Suppressor macrophage treated with lipopolysaccharide for 4 hours (primary cell): ENCODE measurements at places on chromosomes 16 and 17.
A peak's percentile ranks its signal among the peaks of the same experiment; 100 is the strongest.

- DNase-seq = no peak
Observed at GRCh38 chr16:82331974-82332750, 162.1 kb upstream of the MPHOSPH6 start.

- DNase-seq = peak; percentile 61
Observed at GRCh38 chr17:42855048-42855596, 4.1 kb downstream of the AOC3 start.

DNA sequence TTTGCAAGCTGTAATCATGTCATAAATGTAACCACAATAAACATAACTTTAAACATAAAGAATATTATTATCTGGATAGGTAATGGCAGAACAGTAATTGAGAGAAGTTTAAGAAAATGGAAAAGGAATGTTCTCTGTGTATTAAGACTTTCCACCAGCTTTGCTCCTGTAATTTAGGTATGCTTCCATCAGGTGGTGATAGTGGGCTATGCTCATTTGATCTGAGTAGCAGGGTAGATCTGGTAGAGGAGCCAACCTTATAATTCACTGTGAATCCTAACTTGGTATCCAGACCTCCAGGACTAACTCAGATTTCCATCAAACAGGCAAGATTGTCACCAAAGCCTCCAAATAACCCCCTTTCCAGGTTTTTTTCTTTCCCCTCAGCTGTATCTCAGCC lies 137.9 kb upstream of the ZKSCAN2 start:
- no peak for DNase-seq

GRCh38 chr16:56964243-56965148 lies 2.7 kb downstream of the CETP start:
- DNase-seq = peak; percentile 95

GRCh38 chr17:37779554-37779953 lies 34.7 kb upstream of the HNF1B start:
- DNase-seq = no peak

DNA sequence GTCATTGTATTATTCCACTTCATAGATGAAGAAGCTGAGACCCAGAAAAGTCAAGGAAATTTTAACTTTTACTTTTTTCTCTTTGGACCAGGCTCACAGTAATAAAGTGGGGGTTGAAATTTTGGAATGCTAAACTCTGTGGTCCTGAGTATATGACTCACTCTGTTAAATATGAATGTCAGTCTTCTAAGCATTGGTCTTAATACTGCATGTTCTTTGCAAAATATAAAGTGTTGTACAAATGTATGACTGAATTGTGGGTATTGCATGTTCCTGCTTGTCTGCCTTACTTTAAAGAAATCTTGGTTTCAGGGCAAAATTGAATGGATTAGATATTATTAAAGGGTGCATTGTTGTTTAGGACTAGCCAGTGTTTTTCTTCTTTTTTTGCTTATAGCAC lies 950.8 kb upstream of the GOT2 start:
- DNase-seq = no peak

- no peak for DNase-seq
Observed at GRCh38 chr17:69061721-69062556, 1.2 kb upstream of the ABCA9 start.

DNA sequence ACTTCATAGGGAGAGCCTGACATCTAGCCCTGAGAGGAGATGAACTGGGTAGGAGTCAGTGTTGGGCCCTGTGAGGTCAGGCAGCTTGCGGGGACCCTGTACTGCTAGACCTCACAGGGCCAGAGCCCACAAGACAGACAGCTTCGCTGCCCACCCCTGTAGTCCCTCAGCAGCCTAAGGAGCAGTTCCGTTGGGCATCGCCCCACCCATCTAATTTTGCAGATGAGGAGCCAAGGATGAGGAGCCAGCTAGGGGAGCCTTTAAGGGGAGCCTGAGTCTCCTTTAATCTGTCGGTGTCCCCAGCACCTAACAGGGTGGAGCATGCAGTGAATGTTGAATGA lies 755 bp upstream of the TUFM start:
- no peak for DNase-seq

DNA sequence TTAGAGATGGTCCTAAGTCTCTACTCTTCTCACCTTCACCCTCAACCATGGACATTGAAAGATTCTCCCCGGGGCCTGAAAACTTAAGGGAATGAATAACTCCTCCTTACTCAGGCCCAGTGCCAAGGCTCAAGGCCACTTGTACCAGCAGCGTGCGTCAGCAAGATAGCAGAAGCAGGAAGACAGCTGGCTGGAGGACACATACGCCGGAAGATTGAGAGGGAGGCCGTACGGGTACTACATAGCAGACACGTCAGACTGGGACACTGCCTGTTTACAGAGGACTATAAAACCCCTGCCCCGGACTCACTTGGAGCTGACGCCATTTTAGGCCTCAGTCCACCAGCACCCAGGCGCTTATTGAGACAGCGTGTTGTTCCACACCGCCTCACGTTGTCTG lies 75.8 kb upstream of the MED13 start:
- DNase-seq = no peak

GRCh38 chr17:28532050-28532960 lies 20.1 kb downstream of the UNC119 start:
- DNase-seq = no peak

DNA sequence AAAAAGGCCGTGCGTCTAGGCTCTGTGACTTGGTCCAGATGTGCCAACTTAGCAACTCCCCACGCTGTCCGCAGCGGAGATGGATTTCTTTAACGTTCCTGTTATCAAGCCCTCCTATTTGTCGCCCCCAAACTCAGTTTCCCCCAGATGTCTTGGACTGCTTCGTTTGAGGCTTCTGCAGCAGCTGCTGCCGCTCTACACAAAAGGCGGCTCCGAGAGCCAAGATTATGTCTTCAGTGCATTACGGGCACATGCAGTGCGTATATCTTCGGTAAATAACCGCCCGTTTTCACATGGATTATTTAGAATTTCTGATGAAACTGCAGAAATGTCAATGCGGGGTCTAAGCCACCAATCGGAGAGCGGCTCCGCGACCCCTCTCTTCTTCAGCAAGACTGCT lies 240.6 kb upstream of the ZFHX3 start:
- no peak for DNase-seq

DNA sequence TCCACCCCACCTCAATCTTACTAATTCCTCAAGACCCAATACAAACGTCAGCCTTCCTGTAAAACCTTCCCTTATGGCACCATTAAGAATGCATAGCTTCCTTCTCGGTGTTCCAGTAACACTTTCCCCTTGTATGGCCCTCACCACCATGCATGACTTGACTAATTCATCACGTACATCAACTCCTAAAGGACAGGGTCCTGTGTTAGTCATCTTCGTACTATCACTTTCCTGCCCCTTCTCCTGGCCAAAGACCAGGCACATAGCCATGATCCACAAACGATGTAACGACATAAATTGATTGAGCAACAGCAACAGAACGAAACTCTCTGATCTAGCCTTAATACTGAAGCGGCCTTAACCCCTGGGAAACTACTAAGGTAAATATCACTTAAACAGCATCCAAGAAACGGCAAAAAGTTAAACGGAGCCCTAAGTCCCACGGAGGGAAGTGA lies 612 bp downstream of the PSMD12 start:
- DNase-seq = peak; percentile 91
